ENCODE measurements at places on chromosomes 13 and 19. TPM values are rescaled to one million over a fixed set of nuclear protein-coding genes. Genes with fewer than 3 reads are reported as not detected.

DNA sequence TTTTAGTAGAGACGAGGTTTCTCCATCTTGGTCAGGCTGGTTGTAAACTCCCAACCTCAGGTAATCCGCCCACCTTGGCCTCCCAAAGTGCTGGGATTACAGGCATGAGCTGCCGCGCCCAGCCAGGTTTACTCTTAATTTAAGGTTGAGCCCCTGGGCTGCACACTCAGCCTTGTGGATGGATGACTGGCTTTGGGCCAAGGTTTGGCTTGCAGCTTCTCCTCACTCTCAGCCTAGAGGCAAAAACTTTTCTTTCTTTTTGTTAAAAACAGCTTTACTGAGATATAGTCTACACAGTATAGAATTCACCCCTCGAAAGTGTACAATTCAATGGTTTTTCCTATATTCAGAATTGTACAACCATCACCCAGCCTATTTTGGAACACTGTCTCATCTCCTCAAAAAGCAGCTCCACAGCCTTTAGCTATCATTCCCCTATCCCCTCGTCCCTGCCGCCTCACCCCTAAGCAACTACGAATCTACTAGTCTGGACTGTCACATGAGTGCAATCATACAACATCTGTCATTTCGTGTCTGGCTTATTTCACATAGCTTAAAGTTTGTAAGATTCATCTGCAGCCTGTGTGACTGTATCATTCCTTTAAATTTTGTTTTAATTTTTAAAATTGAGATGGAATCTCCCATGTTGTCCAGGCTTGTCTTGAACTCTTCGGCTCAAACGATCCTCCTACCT lies 14.5 kb upstream of the TSPAN16 start:
- H3K36me3 ChIP-seq = no peaks in the 10 kb centered on the region
- no peak for DNase-seq
- H3K27me3 ChIP-seq = peaks cover 70% of the 10 kb centered on the region
- no peak overlapping the region for H3K4me3 ChIP-seq
- H3K4me1 ChIP-seq = peaks cover 9% of the 10 kb centered on the region

GRCh38 chr13:27406178-27406939 lies 18.1 kb upstream of the GTF3A start:
- no peak overlapping the region for H3K4me3 ChIP-seq
- no peaks in the 10 kb centered on the region for H3K36me3 ChIP-seq
- H3K4me1 ChIP-seq = peaks cover 3% of the 10 kb centered on the region
- no peak for DNase-seq
- H3K27ac ChIP-seq = no peak overlapping the region

- no peak overlapping the region for H3K4me3 ChIP-seq
- H3K36me3 ChIP-seq = peaks cover 13% of the 10 kb centered on the region
- DNase-seq = no peak
- no peaks in the 10 kb centered on the region for H3K27me3 ChIP-seq
- H3K4me1 ChIP-seq = peaks cover 29% of the 10 kb centered on the region
These were observed 10.5 kb downstream of the NACC1 start for GRCh38 chr19:13128583-13128982.

DNA sequence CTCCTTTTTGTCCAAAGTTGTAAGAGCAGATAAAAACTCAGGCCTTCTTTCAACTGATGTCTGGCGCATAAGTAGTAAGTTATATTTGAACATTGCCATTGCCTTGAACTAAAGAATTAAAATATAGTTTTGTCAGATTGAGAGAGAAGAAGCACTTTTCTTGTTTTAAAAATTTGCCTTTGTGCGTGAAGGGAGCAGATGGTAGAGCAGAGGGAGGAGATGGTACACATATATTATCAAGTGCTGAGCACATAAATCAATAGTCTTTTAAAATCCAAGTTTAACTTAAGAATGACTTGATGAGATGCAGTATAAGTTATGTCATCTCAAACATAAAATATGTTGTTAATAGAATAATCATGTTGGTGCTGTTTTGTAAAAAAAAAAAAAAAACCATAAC lies 504.6 kb upstream of the KLHL1 start:
- no peak overlapping the region for H3K4me3 ChIP-seq
- no peaks in the 10 kb centered on the region for H3K27me3 ChIP-seq
- H3K27ac ChIP-seq = no peak overlapping the region
- no peak for DNase-seq

DNA sequence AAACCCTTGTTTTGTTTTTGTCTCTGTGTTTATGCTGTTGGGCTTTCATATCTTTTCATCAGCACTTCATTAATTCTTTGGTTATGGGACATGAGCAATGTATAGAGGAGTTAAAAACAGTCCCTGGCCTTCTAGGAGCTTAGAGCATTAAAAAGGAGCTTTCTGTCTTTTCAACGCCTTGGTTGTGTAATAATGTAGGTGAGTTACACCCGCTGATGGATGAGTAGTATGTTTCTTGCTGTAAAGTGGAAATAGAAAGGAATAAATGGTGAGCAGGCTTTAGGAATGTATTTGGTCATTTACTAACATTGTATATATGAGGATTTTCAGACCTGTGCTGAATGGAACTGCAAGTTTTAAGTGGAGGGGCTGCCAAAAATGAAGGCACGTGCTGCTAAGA lies 121.5 kb upstream of the RNF113B start:
- H3K27me3 ChIP-seq = peaks cover 3% of the 10 kb centered on the region
- no peak for DNase-seq
- H3K4me1 ChIP-seq = no peaks in the 10 kb centered on the region
- H3K4me3 ChIP-seq = no peak overlapping the region
- H3K27ac ChIP-seq = no peak overlapping the region
- no peaks in the 10 kb centered on the region for H3K36me3 ChIP-seq

- no peak overlapping the region for H3K4me3 ChIP-seq
- no peaks in the 10 kb centered on the region for H3K4me1 ChIP-seq
- DNase-seq = no peak
These were observed 5.5 kb upstream of the RNF113B start for GRCh38 chr13:98182589-98182988.

The LILRB1 gene
- 0.72 TPM for total RNA-seq

Measured in activated naive CD8-positive, alpha-beta T cell treated with anti-CD3 and anti-CD28 coated beads for 36 hours (primary cell).